Activated naive CD8-positive, alpha-beta T cell treated with anti-CD3 and anti-CD28 coated beads, Interleukin-2, amount 10 ng/mL, durations not matched to agents 7 days and 5 days (primary cell): ENCODE measurements at places on chromosomes 3 and 15. TPM values are rescaled to one million over a fixed set of nuclear protein-coding genes. Genes with fewer than 3 reads are reported as not detected.

DNA sequence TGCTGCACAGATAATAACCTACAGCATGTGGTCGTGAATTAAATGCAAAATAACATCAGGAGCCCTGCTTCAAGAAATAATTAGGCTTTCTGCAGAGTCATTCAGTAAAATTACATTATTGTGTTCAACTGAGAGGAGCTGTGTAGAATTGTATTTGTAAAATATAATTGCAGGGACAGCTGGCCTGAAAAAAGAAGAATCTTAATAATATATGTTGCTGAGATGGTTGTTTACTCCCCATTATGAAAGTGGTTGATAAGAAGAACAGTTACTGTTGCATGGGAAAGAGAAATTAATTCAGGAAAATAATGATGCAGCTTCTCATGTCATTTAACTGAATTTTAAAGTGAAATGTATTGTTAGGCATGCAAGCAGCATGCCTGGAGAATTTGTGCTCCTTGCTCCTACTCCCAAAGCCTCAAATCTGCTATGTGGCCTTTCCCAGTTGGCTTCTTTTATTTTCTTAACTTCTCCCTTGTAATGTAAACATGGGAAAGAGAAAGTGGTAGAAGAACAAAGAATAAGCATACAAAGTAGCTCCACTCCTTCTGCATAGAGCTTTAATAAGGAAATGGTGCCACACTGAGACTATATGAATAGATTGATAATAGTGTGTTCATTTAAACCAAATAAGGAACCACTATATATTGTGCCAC lies 100.1 kb downstream of the VGLL3 start:
- no peak for DNase-seq

GRCh38 chr15:83582381-83582780 lies 71.5 kb upstream of the ADAMTSL3 start:
- no peak for DNase-seq

GRCh38 chr15:39154227-39154638 lies 426.6 kb upstream of the THBS1 start:
- DNase-seq, result no peak

The TMEM207 gene
- total RNA-seq, result not detected

The ZPLD1 gene
- total RNA-seq, result not detected

DNA sequence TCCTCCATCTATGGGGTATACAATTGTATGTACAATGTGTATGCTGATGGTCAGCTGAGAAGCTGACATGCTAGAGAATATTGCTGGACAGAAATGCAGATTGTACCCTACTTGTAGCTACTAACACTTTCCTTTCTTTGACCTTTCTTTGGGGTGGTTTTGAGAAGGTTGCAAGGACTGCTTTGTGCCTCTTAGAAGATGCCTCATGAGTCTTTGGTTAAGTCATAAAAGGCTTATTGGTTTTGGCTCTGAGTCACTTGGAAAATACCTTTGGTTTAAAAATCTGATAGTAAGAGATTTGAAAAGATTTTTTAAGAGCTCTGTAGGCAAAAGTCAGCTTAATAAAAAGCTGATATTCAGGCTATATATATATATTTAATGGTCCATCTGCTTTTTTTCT lies 71.5 kb downstream of the ZMAT3 start:
- DNase-seq, result no peak

DNA sequence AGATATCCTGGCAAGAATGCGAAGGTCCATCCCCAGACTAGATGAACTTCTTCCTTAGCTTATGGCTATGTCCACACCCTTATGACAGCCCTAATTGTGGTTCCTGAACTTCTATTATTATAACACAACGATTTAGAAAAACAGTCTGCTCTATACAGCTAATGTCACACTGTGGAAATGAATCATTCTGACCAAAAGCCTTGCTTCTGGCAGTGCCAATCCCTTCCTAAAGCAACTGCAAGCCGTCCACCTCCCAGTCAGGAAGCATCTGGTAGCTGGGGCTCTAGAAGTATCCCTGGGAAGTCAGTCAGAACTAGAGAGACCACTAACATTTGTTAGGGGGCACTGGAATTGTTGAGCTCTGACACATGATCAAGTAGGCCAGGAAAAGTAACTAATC lies 45.0 kb downstream of the MYO5A start:
- no peak for DNase-seq

The CTXN2 gene
- not detected for total RNA-seq

DNA sequence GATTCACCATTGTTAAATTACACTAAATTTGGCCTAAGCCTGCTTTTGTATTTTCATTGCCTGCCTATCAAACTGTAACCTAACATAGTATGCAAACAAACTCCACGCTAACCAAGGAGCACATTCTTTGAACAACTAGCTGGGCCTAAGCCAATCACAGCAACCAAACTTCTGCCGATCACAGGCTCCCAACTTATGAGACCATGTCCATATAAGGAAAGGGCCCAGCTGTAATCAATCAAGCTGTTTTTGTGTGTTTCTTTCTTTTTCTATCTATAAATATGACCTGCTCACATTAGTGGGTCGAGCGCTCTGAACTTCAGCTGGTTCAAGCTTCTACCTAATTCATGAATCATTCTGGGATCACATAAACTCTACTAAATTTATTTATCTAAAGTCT lies 473.6 kb downstream of the SI start:
- no peak for DNase-seq

- no peak for DNase-seq
Measured at GRCh38 chr3:138210528-138210927, 23.4 kb downstream of the ARMC8 start.

The DNAH1 gene
- 28.5 TPM for total RNA-seq
